ENCODE measurements at places on chromosomes 6 and 20. TPM values are rescaled to one million over a fixed set of nuclear protein-coding genes. Genes with fewer than 3 reads are reported as not detected.

The DEFB132 gene
- not detected for polyA plus RNA-seq

The XKR7 gene
- polyA plus RNA-seq, result not detected

The HDGFL1 gene
- polyA plus RNA-seq, result not detected

The IP6K3 gene
- polyA plus RNA-seq, result 25.3 TPM

The EFCAB8 gene
- polyA plus RNA-seq, result not detected

- DNase-seq, result no peak
These were observed 736.9 kb downstream of the QKI start for GRCh38 chr6:164151161-164152120.

DNA sequence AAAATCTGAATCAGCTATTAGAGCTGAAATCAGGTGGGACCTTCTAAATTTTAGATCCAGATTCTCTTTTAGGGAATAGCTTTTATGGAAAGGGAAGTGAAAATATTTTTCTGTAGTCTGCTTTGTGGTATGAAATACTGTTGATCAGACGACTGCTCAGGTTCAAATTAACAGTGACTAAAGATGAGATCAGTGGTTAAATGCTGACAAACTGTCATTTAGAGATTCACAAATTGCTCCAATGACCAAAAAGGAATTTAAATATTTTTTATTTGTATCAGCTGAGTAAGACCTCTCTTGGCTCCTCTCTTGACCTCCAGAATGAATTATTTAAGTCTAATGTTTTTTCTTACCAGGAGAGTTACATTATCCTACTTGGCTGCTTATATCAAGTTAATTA lies 77.3 kb downstream of the KCNQ5 start:
- no peak for DNase-seq

DNA sequence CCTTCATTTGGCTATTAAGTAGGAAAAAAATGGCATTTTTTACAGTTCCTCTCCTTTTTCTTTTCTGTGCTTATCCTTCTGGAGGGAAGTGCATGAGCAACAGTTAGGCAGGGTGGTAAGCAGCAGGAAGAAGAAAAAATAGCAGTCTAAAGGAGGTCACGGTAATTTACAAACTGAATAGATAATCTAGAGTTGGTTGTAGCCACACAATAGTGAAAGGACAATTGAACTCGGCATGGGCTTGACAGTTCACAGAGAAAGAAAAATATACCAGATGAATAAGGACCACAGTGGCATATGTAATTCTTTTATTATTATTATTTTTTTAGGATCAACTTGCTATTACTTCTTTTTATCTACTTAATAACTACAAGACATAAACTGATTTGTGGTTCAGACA lies 358.6 kb downstream of the BTBD9 start:
- DNase-seq, result no peak

GRCh38 chr20:59437601-59438031 lies 137.2 kb downstream of the EDN3 start:
- no peak for DNase-seq

GRCh38 chr20:17704589-17705317 lies 5.0 kb downstream of the BANF2 start:
- DNase-seq, result no peak

DNA sequence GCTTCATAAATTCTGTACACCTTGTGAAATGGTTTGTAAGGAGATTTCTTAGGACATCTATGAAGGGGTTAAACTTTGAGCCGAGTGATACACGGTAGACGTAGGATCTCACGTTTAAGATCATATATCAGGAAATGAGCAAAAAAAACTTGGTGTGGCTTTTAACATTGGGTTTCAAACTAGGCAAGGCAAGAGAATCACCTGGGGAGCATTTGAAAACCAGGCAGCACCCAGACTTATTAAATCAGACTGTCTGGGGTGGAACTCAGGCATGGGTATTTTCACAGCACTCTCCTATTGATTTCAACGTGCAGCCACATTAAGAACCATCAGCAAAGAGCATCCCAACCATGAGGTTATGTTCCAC lies 26.4 kb downstream of the LY86 start:
- DNase-seq, result no peak

- no peak for DNase-seq
These were observed 22.6 kb upstream of the HLA-A start for GRCh38 chr6:29919506-29920445.

Data from hepatocyte (in vitro differentiated cells).